ENCODE measurements at places on chromosomes 1 and 21. TPM values are rescaled to one million over a fixed set of nuclear protein-coding genes. Genes with fewer than 3 reads are reported as not detected.
A peak's percentile ranks its signal among the peaks of the same experiment; 100 is the strongest.

DNA sequence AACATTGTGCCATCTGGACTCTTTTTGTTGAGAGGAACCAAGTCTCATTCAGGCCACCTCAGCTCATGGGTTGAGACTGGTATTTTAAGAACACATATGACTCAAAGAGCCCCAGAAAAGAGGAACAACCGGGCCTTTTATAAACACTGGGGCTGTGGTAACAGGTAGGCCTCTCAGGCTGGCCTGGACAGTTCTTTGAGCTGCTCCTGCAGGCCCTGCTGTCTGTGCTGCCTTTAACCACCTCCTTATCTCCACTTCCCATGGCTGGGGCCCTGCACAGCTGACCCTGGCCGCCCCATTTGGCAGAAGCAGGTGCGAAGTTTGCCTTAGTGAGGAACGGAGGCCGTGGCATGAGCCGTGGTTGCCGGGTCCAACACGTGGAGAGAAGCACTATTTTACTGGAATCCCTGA is 163.3 kb downstream of the RHOU start:
- DNase-seq, result no peak

The SLC2A5 gene
- total RNA-seq, result not detected

DNA sequence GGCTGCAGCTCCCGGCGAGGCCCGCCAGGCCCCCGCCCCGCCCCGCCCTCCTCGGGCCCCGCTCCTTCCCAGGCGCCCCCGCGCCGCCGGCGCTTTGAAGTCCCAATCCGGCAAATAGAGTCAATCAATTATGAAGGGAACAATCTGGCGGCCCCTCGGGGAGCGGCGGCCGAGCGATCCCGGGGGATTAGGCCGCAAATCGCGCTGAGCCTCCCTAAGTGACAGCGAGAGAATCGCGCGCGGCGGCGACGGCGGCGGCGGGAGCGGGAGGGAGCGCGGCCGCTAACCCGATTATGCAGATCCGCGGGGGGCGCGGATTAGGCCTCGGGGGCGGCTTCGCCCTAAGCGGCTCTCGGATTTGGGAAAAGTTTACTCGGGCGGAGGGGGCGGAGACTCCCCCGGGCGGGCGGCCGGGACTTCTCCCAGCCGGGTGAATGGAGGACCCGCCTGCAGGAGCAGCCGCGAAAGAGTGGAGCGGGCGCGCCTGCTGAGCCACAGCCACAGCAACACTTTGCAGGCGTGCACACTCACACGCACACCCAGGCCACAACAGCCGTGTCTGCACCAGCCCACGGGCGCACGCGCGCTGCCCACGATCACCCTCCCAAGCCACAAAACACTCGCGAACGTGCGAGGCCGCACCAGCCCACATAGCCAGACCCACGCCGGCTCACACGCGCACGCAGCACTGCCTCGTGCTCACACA is 23.0 kb upstream of the DMBX1 start:
- DNase-seq, result peak; percentile 20

The LRRC40 gene
- 22.1 TPM for total RNA-seq

DNA sequence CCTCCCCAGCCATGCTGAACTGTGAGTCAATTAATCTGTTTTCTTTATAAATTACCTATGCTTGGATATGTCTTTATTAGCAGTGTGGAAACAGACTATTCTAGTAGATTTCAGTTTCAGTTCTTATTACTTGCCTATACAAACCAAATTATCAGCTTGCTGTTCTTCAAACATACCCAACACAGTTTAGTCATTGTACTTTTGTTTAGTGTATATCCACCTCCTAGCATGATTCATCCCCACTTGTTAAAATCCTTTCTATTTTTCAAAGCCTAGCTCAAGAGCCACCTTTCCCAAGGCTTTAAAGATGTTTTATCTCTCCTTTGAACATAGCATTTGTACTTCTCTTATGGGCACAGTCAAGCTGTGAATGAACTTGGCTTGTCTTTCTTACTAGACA is 195.6 kb upstream of the ZRANB2 start:
- no peak for DNase-seq

DNA sequence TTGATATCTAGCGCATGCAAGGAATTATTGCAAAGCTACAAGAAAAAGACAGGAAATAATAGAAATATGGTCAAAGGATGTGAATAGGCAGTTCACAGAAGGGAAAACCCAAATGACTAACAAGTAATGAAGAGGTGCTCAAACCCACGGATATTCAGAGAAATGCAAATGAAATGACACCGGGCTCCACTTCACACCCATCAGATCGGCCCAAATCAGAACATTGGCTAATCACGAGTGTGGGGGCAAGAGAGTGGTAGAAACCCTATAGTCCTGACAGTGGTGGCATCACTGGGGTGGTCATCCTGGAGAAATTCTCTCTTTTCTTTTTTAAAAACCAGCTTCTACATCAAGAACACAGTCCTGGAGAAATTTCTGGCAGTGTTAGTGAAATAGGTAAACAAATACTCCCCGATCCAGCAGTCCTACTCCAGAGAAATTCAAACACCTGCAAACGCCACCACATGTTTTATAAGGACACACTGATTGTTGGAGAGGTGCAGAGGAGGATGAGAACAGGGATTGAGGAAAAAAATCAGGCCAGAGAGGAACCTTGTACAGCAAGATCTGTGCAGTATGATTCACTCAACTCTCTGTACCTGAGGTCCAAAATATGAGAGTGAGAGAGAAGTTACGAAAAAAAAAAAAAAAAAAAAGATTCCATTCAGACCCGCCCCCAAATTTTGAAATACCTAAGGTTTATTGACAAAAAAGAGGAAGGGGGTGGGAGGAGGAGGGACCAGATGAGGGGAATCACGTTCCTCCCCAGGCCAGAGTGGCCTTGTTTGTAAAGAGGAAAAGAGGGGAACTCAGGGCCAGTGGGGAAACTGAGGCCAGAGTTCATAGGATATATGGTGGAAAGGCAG is 9.2 kb upstream of the TNFRSF1B start:
- DNase-seq, result peak; percentile 73

Data from activated CD4-positive, alpha-beta memory T cell treated with anti-CD3 and anti-CD28 coated beads for 36 hours (primary cell).